ENCODE measurements at places on chromosomes 2 and 18.

DNA sequence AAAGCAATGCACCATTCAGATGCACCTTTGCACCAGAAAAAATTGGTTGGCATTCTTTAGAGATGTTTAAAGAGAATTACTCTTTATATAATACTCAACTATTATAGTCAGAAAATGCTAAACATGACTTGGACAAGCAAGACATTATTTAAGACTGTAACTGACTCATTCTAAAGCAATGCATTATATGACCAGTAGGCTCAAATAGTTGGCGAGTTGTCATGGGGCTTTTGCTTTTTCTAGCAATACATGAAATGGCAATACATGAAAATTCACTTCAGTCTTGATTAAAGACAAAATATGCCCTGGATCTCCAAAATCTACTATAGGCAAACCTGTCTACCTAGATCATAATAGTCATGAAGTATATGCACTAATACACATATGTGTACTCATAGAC is 216.9 kb upstream of the VWC2L start:
- DNase-seq, result no peak

DNA sequence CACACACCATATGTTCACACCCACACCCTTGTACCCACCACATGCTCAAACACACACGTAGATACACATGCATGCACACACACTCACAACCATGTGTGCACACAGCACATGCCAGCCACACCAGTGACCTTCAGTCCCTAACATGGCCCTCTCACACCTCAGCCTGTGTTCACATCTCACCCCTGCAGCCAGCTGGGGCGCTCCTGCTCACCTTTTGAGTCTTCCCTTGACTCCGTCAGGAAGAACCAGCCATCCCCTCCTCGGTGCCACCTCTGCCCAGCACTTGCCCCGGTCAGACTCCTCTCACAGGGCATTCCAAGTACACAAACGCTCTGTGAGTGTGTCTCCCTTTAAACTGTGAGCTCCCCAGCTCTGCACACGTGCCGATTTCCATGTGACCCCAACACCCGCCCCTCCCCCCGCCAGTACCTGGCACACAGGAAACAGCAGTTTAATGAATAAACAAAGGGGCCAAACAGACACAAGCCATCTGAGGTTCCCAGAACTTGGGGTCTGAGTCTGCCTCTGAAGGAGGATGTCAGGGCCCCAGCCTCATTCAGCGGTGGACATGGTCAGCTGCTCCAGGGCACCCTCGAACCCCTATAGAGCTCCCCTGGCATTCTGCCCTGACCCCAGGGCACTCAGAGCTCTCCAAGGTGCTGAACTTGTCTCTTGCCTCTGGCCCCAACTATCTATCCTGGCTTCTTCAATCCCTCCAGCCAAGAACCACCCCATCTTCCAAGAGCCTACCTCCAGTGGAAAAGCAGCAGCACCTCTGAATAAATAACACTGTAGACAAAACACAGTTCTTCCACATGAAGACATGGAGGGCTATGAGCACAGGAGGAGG is 252.9 kb downstream of the ATAD2B start:
- DNase-seq, result no peak

GRCh38 chr2:235618039-235618438 is 124.2 kb downstream of the AGAP1 start:
- DNase-seq, result no peak

GRCh38 chr2:28150236-28150915 is 242.3 kb upstream of the FOSL2 start:
- DNase-seq, result no peak

- DNase-seq, result no peak
Observed at GRCh38 chr2:200679127-200679526, 93.3 kb downstream of the AOX1 start.

DNA sequence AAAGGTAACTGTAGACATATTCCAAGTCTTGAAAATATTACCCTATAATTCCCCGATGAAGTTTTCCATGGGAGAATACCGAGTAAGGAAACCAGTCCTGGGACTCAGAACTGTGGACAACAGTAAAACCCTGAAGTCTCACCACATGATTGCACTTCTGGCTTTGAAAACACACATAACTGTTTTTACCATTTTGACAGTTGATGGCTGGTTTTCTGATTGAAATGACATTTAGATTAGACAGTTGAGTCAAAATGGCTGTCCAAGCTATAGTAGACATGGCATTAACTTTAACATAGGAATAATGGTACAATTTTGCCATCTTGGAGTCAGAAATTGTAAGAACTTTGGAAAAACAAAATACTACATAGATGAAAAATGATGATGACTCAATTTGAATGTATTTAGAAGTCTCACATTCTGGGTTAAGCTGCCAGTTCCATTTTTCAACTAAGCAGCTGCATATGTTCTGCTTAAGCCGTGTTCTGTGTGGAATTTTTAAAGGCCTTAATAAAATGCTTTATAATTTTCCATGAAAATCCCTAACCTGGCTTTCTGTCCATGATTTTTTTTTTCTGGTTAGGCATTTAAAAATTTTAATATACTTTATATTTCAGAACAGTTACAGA is 38.3 kb upstream of the WIPF1 start:
- no peak for DNase-seq

- DNase-seq, result no peak
Observed at GRCh38 chr2:36432479-36432878, 76.9 kb downstream of the CRIM1 start.

- no peak for DNase-seq
Observed at GRCh38 chr18:6797171-6797570, 67.7 kb downstream of the ARHGAP28 start.

DNA sequence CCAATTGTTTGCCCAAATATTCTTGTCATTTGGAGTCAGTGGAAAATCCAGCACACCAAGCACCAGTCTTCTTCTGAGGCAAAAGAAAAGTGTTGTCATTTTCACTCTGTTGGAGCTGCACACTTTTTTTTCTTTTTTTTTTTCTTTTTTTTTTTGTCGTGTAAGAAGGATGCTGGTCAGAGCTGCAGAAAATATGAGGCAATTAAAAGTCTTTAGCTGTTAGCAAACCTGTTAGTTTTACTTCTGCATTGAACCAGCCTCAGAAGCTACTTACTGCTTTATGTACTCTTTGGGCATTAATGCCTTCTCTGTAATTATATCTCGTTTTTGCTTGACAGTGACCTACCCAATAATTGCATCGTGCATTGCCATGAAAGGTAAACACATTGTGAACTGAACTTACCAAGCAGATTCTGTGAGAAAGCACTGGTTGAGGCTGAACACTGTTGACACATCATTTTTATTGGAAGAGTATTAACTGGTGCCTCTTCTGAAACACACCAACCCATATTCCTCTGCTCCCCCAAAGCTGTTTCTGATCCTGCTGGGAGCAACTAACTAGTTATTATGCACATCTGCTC is 165.4 kb downstream of the CAPN13 start:
- no peak for DNase-seq

GRCh38 chr2:36459725-36460137 is 104.2 kb downstream of the CRIM1 start:
- no peak for DNase-seq

DNA sequence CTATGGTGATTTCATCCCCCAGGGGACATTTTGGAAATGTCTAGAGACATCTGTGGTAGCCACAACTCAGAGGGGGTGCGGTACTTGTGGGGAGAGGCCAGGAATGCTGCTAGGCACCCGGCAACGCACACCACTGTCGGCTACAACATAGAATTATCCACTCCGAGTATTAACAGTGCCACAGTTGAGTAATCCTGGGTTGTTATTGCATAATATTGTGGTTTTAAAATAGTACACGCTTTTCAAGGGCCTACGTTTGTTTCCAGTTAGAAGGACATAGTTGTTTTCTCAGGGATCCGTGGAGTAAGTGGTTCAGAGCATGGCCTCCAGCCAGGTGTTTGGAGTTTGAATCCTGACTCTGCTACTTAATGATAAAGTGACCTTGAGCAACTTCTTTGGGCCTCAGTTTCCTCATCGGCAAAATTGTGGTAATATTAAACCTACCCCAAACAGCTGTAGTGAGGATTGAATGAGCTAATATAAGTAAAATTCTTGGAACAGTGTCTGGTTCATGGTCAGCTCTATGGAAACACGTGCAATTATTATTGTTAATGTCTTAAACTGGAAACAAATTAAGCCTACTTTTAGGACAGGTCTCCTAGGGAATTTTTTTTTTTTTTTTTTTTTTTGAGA is 24.5 kb downstream of the CYP27A1 start:
- no peak for DNase-seq

GRCh38 chr2:233850745-233851144 is 3.6 kb downstream of the HJURP start:
- no peak for DNase-seq

DNA sequence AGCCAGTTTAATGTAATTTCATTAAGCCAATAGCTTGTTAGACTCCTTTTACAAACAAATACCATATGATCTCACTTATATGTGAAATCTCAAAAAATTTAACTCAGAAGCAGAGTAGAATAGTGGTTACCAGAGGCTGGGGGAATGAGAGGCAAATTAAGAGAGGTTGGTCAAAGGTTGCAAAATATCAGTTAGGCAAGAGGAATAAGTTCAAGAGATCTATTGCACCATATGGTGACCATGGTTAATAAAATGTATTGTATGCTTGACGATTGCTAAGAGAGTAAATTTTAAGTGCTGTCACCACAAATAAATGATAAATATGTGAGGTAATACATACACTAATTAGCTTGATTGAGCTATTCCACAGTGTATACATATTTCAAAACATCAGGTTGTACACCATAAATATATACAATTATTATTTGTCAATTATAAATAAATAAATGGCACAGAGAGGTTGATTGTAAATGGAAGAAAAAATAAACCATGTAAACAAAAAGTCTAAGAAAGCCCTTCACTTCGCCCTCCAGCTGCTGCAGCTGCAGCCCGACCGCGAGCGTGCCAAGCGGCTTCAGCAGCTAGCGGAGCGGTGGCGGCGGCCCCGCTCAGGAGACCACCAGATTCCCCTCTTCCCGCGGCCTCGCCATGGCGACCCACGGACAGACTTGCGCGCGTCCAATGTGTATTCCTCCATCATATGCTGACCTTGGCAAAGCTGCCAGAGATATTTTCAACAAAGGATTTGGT is 23.0 kb upstream of the ACTR2 start:
- no peak for DNase-seq

GRCh38 chr2:83364264-83364663 is 1094.8 kb downstream of the SUCLG1 start:
- no peak for DNase-seq

GRCh38 chr2:45716915-45717314 is 65.4 kb downstream of the PRKCE start:
- no peak for DNase-seq

DNA sequence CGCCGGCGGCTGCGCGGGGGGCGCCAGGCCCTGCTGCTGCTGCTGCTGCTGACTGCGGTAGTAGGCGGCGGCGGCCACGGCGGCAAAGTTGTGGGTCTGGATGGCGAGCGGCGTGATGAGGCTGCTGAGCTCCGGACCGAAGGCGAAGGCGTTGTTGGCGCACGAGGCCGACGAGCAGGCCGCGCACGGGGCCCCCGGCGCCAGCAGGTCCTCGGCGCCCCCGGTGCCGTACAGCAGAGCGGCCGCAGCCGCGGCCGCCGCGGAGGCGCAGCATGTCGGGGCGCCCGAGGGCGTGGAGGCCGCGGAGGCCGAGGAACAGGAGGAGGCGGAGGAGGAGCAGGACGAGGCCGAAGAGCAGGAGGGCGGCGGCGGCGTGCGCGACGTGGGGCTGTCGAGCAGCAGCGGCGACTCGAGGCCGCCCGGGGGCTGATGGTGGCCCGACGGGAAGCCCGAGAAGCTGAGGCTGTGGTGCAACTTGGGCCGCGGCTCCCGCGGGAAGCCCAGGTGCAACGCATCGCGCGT is 1.8 kb downstream of the ZFP36L2 start:
- peak; percentile 18 for DNase-seq

GRCh38 chr2:123513351-123513750 is 511.7 kb upstream of the CNTNAP5 start:
- DNase-seq, result no peak

DNA sequence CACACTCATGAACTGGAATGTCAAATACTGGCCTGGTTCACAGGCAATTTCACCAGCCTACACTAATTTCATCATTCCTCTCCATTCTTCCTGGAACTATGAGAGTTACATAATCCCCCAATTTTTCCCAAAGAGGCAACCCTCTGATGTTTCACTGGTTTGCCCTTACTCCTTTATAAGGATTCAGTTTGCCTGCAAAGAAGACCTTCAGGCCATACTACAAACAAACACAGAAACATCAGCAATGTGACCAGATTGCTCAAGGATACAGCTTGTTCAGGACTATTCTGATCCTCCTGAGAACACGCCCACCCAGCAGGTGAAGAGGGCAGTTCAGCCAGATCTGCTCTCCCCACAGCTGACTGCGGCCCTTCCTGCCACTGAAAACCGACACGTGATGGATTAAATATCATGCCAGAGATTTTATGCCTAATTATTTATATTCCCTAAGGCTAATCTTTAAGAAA is 215.5 kb downstream of the ETAA1 start:
- DNase-seq, result no peak

DNA sequence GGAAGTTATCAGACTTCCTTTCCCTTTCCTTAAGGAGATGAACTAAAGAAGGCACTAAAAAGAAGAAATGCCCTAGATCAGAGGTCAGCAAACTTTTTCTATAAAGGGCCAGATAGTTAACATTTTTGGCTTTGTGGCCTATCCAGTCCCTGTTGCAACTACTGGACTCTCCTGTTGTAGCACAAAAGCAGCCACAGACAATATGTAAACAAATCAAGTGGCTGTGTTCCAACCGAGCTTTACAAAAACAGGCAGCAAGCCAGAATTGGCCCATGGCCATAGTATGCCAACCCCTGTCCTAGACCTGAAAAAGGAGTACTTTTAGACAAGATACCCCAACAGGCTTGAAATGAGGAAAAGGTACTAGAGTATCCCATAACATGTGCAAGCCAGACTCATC is 10.9 kb downstream of the NHEJ1 start:
- no peak for DNase-seq

GRCh38 chr2:224881846-224882245 is 160.4 kb downstream of the DOCK10 start:
- DNase-seq, result no peak

GRCh38 chr18:24456549-24456948 is 3.9 kb upstream of the HRH4 start:
- no peak for DNase-seq

DNA sequence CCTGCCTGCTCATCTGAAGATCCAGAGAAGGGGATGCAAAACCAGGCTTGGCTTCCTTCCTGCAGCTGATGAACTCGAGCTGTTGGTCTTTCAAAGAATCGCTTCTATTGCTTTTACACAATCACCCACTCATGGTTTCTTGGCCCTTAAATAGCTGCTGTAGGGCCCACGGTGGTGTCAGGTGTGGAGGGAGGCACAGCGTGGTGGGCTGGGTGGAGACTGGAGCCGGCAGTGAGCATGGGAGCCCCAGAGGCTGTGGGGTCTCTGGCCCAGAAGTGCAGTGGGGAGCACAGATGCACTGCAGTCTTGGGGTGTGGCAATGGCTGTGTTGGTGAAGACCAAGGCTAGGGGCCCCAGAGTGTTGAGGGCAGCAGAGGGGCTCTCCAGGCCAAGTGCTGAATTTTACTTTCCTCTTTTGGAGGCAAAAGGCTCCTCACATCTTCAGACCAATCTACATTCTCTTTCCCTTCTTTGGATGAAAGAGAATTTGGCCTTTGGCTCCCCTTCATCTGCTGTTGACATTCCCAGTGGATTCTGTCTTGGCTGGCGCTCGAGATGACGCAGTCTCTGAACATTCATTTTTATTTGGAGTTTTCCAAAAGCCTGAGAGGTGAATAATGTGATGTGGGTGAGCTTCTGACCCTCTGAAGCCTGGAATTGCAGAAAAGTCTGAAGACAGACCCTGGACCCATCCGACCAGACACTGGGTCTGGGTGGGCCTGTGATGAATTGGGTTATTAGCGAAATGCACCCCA is 70.1 kb upstream of the ASB18 start:
- no peak for DNase-seq

All from activated T-cell treated with anti-CD3 and anti-CD28 coated beads, Interleukin-2, amount 50 U/mL, for 4 hours (primary cell).